K562 (cell line): ENCODE measurements at places on chromosomes 4 and X.

GRCh38 chr4:26086621-26087441, 172.8 kb downstream of the SMIM20 start:
- no peak overlapping the region for H3K27ac ChIP-seq
- no peak overlapping the region for H3K4me3 ChIP-seq
- H3K27me3 ChIP-seq = peaks cover 10% of the 10 kb centered on the region
- no peaks in the 10 kb centered on the region for H3K36me3 ChIP-seq
- no peak for DNase-seq
- no peaks in the 10 kb centered on the region for H3K4me1 ChIP-seq

- DNase-seq = no peak
- H3K27ac ChIP-seq = no peak overlapping the region
- no peaks in the 10 kb centered on the region for H3K27me3 ChIP-seq
- no peaks in the 10 kb centered on the region for H3K4me1 ChIP-seq
- H3K4me3 ChIP-seq = no peak overlapping the region
- H3K36me3 ChIP-seq = no peaks in the 10 kb centered on the region
Observed at GRCh38 chr4:79827283-79827682, 245.7 kb downstream of the ANTXR2 start.

DNA sequence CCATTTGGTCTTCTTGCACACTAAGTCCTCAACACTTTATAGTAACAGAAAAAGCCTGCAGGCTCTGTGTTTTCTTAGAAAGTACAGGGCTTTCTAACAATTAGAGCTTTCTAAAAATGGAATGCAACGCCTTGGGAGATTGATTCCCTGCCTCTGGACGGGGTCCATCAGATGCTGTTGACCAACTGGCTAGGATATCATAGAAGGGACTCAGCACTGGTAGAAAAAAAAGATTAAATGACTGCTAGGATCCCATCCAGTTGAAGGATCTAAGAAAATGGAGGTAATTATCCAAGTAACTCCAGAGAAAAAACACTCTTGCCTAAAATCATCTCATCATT, 39.5 kb downstream of the USP46 start:
- no peaks in the 10 kb centered on the region for H3K36me3 ChIP-seq
- DNase-seq = no peak
- H3K27ac ChIP-seq = no peak overlapping the region
- H3K4me1 ChIP-seq = no peaks in the 10 kb centered on the region

GRCh38 chr4:101066626-101067170, 280.6 kb downstream of the PPP3CA start:
- H3K36me3 ChIP-seq = no peaks in the 10 kb centered on the region
- no peaks in the 10 kb centered on the region for H3K4me1 ChIP-seq
- no peak for DNase-seq
- H3K27me3 ChIP-seq = no peaks in the 10 kb centered on the region

GRCh38 chr4:113587640-113588275, 173.8 kb downstream of the CAMK2D start:
- H3K27me3 ChIP-seq = no peaks in the 10 kb centered on the region
- no peak for DNase-seq
- H3K4me1 ChIP-seq = no peaks in the 10 kb centered on the region; the same call in 1 of the 3 replicates
- no peaks in the 10 kb centered on the region for H3K36me3 ChIP-seq

- H3K4me3 ChIP-seq = no peak overlapping the region
- no peak for DNase-seq
- H3K4me1 ChIP-seq = no peaks in the 10 kb centered on the region
- no peaks in the 10 kb centered on the region; the same call in 2 of the 3 replicates for H3K27me3 ChIP-seq
- no peak overlapping the region for H3K27ac ChIP-seq
Observed at GRCh38 chr4:41172786-41173185, 41.6 kb downstream of the APBB2 start.

DNA sequence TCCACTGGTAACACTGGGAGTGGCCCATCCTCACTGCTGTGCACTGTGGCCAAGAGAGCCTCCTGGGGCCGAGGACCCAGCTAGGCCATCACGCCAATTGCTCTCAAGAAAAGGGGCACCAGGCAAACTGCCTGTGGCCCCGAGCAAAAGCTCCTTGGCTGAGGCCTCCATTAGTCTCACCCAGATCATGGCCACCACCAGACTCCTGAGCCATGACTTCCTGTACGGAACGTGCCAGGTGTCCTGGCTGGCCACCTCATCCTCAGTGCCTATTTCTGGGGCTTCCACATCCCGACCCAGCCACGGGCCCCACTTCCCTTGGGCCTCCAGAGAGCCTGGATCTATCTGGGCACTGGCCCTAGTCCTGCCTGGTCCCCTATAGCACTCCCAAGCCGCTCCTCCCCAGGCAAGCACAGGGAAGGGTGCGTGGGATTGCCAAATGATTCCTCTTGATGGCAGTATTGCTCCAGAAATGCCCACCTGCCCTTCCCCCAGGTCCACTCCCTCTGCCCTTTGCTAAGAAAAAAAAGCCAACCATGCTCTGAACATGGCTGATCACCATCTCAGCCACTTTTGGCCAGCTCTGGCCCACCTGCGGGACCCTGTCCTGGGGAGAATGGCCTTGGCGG, 212.6 kb upstream of the AGTR2 start:
- no peaks in the 10 kb centered on the region for H3K4me1 ChIP-seq
- no peak for DNase-seq
- no peaks in the 10 kb centered on the region for H3K36me3 ChIP-seq
- no peaks in the 10 kb centered on the region for H3K27me3 ChIP-seq
- H3K27ac ChIP-seq = no peak overlapping the region

DNA sequence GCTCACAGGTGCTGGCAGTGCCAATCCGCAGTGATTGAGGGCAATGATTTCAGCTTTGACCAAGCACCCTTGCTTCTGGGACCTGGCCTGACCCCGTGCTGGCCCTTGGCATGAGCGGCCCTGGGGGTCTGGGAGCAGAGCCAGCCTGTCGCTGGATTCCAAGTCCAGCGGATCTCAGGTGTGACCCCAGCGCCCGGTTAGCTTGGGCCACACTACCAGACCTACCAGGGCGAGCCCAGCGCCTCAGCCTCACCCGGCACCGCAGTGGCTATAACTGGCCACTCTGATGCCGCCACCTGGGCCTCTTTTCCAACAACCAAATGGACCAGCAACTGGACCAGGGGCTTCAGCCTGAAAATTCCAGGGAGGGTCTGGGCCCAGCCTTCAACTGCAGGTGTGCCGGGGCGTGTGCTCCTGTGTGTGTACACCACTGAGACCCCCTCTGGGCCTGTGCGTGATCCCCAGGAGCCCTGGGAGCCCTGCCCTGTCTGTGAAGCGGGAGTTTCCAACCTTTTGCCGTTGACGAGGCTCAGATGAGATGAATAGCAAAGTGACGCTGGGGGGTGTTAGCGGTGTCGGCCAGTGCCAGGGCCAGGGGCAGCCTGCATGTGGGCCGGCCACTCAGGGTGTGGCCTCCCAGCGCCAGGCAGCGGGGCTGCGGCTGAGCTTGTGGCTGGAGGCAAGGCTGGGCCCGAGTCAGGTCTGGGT, 658 bp downstream of the SH3TC1 start:
- H3K36me3 ChIP-seq = no peaks in the 10 kb centered on the region
- no peak for DNase-seq
- H3K4me3 ChIP-seq = peak overlapping the region; percentile 11; the same call in 1 of the 2 replicates
- no peak overlapping the region for H3K27ac ChIP-seq

DNA sequence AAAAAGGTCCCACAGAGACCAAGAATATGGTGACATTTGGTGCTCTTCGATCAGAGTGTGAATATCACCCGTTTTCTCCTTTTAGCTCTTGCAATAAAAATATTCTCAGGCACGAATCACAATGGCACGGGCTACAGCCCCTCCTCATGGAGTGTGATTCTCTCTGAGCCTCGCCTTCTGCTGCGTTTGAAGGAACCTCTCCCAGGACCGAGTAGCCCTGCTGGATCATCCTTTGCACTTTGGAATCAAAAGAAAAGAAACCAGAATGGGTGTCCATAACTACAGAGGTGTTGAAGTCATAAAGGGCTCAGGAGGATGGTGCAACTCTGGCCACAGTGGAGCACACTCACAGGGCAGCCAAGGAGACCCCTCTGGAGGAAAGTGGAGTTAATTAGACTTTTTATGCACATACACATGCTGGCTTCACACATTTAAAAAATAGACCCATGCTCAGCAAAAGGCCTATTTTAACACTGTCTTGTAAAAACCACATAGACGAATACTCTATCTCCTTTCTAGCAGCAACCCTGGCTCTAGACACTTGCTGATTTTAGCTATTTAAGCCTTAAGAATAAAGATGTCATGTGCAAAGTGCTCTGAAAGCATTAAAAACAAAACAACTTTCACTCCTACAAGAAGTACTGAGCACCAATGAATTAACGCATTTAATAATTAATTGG, 19.1 kb downstream of the MAML3 start:
- H3K4me3 ChIP-seq = no peak overlapping the region
- H3K27me3 ChIP-seq = peaks cover 2% of the 10 kb centered on the region; the same call in 1 of the 3 replicates
- no peak overlapping the region for H3K27ac ChIP-seq

DNA sequence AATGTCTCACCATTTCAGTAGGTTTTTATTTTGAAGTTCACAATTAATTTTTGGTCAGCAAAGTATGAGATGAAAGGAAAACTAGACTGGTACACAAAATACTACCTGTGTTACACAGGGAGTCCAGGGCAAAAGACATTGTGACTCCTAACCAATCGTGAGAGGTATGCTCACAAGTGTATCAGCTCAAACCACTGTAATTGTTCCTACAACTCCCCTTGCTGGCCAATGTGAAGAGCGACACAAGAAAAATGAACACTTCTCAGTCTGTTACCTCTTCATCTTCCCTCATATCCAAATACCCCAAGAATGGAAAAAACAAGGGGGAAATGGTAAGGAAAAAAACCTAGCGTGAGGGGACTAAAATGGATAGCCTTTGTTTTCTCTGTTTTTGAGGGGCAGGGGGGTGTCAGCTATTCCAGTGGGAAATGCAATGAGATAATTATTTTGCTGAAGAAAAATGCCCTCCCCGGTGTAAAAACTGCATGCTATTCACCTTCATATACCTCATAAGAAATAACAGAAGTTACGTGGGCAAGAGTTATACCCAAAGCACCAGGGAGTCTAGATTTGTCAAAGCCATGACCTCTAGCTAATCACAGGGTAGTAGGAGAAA, 30.6 kb upstream of the NSUN7 start:
- no peak overlapping the region for H3K4me3 ChIP-seq
- H3K27me3 ChIP-seq = peaks cover 10% of the 10 kb centered on the region; the same call in 1 of the 2 replicates
- DNase-seq = no peak

DNA sequence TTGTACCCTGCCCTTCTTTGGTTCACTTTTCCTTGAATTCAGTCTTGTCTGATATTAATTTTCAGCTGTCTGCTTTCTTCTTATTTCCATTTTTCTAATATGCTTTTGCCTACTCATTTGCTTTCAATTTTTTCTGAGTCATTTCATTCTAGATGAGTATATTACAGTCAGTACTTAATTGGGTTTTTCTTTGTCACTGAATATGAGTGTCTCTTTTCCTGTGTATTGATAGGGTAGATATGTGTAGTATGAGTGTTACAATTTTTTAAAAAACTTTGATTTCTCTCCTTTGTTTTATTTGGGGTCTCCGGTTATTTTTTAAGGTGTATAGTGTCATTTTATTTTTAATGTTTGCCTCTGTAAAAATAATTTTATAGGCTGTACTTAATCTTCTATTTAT, 222.2 kb downstream of the IDS start:
- H3K4me3 ChIP-seq = no peak overlapping the region
- H3K27ac ChIP-seq = no peak overlapping the region
- no peaks in the 10 kb centered on the region for H3K27me3 ChIP-seq
- no peaks in the 10 kb centered on the region for H3K36me3 ChIP-seq
- no peaks in the 10 kb centered on the region for H3K4me1 ChIP-seq

- no peak overlapping the region for H3K4me3 ChIP-seq
- DNase-seq = no peak
- H3K27ac ChIP-seq = no peak overlapping the region
- no peaks in the 10 kb centered on the region for H3K36me3 ChIP-seq
- H3K27me3 ChIP-seq = no peaks in the 10 kb centered on the region
Observed at GRCh38 chr4:181162676-181163075, 1080.5 kb upstream of the TENM3 start.

GRCh38 chr4:101763576-101763975, 27.0 kb upstream of the BANK1 start:
- H3K27me3 ChIP-seq = no peaks in the 10 kb centered on the region
- DNase-seq = no peak

- H3K27ac ChIP-seq = no peak overlapping the region
- no peak for DNase-seq
- H3K36me3 ChIP-seq = no peaks in the 10 kb centered on the region
- no peaks in the 10 kb centered on the region for H3K4me1 ChIP-seq
Observed at GRCh38 chrX:13168269-13168668, 123.8 kb upstream of the FAM9C start.

GRCh38 chr4:2936773-2937145, 26.4 kb downstream of the NOP14 start:
- H3K27ac ChIP-seq = peak overlapping the region; percentile 68; the same call in 2 of the 3 replicates
- no peak for DNase-seq
- H3K36me3 ChIP-seq = peaks cover 62% of the 10 kb centered on the region
- H3K4me1 ChIP-seq = peaks cover 17% of the 10 kb centered on the region; the same call in 2 of the 3 replicates
